MCF 10A (cell line): ENCODE measurements at places on chromosomes 1 and 21.

GRCh38 chr1:8763888-8764287 lies 53.6 kb downstream of the RERE start:
- DNase-seq = peak; percentile 5

- no peak for DNase-seq
Observed at GRCh38 chr1:84611796-84612195, 37.6 kb upstream of the CTBS start.

DNA sequence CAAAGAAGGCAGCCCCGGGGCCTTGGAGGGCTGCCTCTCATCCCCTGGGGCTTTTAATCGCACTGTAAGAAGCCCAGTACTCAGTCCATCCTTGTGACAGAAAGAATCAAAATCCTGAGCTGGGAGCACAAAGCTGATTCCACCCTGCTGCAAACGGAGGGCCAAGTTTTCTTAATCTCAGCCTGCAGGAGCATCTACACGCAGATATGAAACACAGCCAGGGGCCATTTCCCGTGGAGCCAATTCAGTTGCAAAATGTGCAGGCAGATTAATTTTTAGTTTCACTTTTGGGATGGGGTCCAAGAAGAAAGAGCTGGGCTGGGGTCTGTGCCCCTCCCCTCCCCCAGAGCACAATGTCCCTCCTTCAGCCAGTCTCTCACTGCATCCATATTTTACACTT lies 4.4 kb downstream of the LYPD8 start:
- no peak for DNase-seq

DNA sequence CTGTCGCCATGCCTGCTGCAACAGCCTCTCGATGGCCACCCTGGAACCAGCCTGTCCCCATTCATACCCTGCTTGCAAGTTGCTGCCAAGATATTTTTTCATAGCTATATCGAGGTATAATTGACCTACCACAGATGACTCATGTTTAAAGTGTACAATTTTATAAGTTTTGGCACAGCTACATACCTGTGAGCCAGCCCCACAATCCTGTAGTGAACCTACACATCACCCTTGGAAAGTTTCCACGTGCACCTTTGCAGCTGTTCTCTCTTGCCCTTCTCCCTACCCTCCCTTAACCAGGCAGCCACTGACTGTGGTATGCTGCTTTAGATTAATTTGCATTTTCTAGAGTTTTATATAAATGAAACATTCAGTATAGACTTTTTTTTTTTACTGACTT lies 23.0 kb upstream of the KCNJ6 start:
- peak; percentile 35 for DNase-seq

GRCh38 chr1:24795236-24795635 lies 50.0 kb downstream of the CLIC4 start:
- DNase-seq = no peak

DNA sequence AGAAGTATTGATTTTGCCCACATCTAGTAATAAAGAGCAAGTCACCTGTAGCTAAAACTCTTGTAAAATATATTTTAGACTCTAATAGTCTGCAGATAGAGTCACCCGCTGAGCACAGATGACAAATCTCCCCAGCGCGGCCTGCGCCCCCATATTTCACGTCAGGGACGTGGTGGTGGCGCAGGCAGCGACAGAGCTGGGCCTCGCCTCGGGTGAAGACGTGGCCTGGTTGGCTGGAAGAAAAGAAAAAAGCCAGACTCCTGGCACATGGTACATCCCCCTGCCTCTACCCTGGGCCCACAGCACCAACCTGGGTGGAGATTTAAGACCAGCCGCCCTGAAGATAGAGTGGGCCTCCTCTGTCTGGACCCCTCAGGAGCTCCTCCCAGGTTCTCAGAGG lies 6.0 kb upstream of the DMBX1 start:
- DNase-seq = no peak

- DNase-seq = peak; percentile 11
Observed at GRCh38 chr21:28193189-28193588, 799.5 kb downstream of the LTN1 start.

DNA sequence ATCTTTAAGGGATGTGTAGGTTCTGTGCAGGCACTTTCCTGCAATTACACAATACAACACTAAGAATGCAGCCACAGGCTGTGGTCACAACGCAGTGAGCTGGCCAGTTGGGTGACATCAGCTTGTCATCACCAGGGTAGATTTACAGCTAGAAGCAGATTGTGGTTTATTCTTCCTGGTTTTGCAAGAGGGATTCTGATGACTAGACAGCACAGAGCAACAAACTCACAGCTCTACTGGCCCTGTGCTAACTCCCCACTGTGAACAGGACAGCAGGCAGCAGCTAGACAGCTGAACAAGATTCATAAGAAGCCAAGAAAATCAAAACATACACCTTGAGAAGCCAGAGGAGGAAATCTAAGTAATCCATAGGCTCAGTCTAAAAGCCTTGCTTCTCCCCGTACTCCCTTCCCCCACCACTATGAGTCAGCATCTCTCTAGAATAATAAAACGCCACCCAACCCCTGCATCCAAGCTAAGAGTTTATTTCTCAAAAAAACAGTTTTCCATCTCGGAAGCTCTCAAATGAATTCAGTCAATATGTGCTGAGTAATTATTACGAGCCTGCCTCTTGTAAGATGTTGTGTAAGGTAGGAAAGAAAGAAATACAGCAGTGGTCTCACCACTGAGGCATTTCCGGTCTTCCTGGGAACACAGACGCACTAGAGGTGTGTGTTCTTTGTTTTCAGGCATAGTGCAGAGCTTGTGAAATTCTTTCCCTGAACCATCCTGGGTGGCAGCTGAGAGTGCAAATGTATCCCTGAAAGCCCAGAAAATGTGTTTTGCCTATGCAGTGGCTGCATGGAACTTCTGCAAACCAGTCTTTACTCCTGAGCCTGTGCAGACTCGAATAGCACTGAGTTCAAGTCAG lies 162.8 kb downstream of the NTPCR start:
- DNase-seq = peak; percentile 100

DNA sequence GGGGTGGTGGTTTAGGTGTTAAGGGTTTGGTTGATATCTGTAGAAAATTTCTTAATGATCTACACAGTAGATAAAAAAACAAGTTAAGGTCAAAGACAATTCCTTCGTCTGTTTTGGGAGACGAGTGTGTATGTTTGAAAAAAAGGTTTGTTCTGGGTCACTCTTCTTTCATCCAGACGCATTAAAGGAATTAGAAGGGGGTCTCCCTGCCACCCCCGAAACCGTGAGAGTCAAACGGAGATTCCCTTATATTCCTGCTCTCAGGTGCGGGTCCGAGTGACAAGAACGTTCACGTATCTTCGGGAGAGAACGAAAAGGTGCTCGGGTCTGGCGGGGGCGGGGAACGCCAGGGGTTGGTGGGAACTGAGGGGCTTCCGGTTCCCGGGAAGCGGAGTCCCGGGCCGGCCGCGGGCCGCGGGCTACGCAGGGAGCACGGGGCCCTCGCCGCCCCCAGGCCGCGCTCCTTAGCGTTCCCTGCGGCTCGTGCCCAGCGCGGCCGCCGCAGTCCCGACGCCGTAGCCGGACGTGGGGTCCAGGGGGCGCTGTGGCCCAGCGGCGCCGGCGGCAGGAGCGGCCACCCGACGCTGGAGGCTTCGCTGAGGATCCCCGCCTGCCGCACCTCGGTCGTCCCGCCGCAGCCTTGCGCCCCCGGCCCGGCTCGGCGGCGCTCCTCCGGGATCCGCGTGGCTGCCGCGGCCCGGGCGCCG lies at the start of gene ZFYVE9:
ZFYVE9 (plus strand) TSS at position 577 of the 707 bp plus-strand sequence. CDS start 91,118 bp downstream, outside the sequence.
- DNase-seq = peak; percentile 76

DNA sequence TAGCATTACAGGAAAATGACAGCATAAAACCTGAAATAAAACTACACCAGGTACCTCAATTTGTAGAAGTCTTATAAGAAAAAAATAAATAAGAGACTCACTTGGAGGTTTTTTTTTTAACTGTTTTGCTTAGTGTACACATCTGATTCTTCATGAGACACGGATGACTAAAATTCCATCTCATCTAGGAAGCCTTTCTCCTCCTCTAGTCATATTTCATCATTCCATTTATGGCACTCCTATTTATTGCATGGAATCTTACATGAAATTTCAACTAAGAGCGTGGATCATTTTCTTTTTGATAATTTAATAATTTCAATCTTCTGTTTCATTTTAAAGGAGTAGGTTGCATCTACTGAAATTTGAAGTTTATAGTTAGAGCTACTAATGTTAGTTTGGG lies 1.6 kb upstream of the PTGS2 start:
- peak; percentile 36 for DNase-seq

GRCh38 chr1:86765674-86766073 lies 61.3 kb downstream of the SH3GLB1 start:
- no peak for DNase-seq

DNA sequence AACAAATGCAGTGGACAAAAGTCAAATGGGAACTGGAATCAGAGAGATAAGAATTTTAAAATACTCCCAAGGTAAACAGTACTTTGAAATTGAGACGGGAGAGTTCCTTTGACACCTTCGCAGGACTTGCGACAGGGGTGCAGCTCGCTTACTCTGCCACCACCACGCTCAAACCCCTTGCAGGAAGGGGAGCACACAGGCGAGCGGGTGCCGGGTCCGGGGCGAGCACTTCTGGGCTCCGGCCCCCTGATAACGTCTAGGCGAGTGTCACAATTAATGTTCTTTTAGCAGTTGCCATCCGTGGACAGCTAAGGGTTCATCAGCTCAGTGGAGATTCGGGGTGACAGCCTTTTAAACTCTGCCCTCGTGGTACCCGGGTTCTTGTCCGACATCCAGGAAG lies 37.4 kb downstream of the CLDN17 start:
- DNase-seq = no peak
